ENCODE measurements at places on chromosomes 3 and 15.

- no peak for DNase-seq
Measured at GRCh38 chr3:16552757-16553156, 39.3 kb upstream of the RFTN1 start.

DNA sequence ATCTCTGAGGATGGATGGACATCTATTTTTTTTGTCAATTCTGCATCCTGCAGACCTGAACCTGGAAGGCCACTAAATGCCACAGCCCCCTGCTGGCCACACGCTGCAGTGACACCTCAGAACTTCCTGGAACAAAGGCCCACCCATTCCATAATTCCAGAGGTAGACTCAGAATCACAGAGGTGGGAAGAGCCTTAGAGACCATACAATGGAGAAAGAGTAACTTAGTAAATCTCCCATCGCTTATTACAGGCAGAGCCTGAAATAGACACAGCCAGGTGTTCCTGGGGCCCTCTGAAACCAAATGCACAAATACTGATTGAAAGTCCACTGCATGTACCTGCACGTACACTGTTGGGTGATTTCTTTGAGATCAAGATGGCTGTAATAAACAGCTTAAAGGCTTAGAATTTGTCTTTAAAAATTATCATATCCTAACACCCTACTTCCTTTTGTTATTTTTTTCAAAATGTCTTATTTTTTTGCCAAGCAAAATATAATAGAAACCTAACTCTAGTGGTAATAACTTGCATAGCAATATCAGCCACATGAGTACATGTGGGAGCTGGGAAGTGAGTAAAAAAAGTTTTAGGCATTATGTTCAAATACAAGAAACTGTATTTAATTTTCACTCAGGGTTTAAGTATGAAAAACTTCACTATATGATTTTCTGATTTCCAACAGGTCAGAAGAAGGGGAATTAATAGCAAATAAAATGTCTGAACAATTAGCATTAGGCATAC lies 62.7 kb downstream of the EOMES start:
- no peak for DNase-seq

- no peak for DNase-seq
Measured at GRCh38 chr3:40299721-40300335, 9.7 kb upstream of the EIF1B start.

DNA sequence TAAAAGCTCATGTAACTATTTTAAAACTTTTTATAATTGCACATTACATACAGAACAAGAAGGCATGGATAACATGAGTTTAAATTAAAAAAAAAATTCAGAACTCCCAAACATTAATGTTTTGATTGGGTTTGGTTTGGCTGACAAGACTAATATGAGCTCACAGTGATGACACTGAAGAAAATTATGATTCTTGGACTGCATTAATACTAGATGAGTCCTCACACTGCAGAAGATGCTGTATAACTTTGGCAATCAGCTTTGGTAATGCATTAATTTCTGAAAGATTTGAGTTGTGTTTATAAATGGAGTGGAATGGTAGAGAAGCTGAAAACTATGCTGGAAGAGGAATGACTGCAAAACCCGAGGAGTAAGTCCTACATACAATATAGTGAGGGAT lies 358.9 kb downstream of the PLCL2 start:
- DNase-seq: no peak

GRCh38 chr3:72558001-72558400 lies 290.2 kb downstream of the SHQ1 start:
- no peak for DNase-seq

GRCh38 chr15:96180087-96180748 lies 150.3 kb upstream of the NR2F2 start:
- no peak for DNase-seq

- DNase-seq: no peak
Measured at GRCh38 chr3:133905376-133905775, 9.7 kb upstream of the RAB6B start.

DNA sequence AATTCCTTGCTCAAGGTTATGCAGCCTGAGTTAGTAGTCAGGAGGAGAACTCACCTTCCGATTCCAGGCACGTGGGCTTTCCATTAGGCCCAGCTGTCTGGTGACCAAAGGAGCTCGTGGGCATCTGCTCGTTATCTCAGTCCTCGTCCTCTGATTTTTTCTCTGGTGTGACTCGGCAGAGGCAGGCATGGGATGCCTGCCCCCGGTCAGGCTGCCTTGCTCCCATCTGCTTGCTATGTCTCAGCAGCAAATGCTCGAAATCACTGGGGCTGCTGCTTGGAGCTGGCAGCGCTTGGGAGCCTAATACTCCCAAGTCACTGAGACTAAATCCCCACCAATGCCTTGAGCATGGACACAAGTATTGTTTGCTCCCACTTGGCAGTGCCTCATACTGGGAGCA lies 84.5 kb upstream of the NMNAT3 start:
- DNase-seq: no peak

DNA sequence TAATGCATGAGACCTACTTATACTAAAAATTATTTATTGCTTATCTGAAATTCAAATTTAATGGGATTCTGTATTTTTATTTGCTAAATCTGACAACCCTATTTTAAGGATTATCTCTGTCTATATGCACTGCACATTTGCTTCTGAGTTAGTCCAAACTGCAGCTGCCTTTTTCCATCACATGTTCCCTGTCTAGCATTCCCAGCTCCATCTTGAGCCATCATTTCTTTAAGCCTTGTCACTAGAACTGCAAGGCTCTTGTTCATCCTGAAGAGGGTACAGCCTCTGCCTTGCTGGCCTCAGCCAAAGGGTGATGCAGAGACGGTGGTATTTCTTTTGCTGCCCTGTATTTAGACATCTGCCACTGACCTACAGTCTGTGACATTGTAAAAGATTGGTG lies 125.8 kb upstream of the STT3B start:
- no peak for DNase-seq

- DNase-seq: no peak
Measured at GRCh38 chr3:129962600-129962999, 11.9 kb upstream of the TRH start.

DNA sequence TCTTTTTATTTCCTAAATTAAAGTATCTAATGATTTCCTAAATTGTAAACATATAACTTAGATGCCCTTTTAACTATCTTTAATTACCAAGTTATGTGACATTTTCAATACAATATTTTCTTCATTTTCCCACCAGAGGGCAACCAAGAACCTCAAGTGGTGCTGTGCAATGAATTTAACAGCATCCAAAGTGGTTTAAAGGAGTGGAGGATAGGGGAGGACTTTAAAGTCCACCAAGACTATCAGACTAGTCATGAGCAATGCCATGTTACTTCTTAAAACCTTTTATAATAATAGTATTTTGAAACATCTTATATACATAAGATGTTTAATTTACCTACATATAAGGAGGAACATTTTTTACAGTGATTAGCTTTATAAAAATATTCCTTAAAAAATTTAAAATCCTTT lies 74.4 kb downstream of the DLG1 start:
- peak; percentile 6 for DNase-seq
